Central memory CD8-positive, alpha-beta T cell (primary cell): ENCODE measurements at places on chromosomes 12 and 14.

GRCh38 chr12:105667973-105668743 is 337.7 kb downstream of the C12orf75 start:
- H3K27ac ChIP-seq = no peak overlapping the region
- no peaks in the 10 kb centered on the region for H3K36me3 ChIP-seq
- no peak for DNase-seq
- H3K4me3 ChIP-seq = no peak overlapping the region
- H3K4me1 ChIP-seq = no peaks in the 10 kb centered on the region
- no peaks in the 10 kb centered on the region for H3K27me3 ChIP-seq

GRCh38 chr14:94650806-94651805 is 38.9 kb downstream of the SERPINA3 start:
- no peaks in the 10 kb centered on the region for H3K4me1 ChIP-seq
- DNase-seq = no peak
- no peak overlapping the region for H3K4me3 ChIP-seq
- H3K36me3 ChIP-seq = no peaks in the 10 kb centered on the region
- H3K27me3 ChIP-seq = no peaks in the 10 kb centered on the region
- no peak overlapping the region for H3K27ac ChIP-seq

DNA sequence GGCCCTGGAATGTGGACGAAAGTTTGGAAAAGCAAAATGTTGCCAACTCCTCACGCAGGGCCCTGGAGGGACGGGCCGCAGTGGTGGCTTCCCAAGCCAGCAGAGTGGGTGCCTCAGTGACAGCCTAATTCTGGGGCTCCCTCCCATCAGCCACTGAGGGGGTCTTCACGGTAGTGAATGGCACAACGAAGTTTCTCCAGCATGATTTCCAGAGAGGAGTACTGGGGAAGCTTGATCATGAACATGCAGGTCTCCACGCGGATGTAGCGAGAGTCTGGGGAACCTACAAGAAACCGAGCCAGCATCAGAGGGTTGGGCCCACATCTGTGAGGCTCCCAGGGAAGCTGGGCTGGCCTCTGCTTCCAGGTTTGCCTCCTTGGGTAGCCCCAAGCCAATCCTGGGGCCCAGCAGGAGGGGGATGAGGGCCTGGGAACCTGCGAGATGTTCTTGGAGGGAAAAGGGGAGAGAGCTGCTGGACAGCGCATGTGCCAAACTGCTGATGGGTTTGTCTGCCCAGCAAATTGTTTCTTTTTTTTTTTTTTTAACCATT is 37.0 kb downstream of the TRAFD1 start:
- H3K4me3 ChIP-seq = no peak overlapping the region
- DNase-seq = no peak
- H3K4me1 ChIP-seq = peaks cover 21% of the 10 kb centered on the region
- peaks cover 15% of the 10 kb centered on the region for H3K36me3 ChIP-seq

DNA sequence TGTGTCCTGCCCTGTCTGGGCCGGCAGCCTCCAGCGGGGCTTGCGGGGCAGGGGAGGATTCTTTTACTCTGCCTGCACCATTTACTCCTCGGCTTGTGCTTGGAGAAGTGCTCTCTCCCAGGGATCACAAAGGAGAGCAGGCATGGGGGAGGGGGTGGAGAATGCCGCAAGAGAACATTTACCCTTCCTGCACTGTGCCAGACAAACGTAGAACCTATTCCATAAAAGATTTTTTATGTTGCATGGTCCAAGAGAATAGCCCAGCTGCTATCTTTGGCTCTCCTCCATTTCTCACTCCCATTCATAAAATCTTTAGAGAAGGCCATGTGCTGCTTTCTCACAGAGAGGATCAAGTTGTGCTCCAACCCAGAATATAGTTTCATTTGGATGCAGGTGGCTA is 159.4 kb downstream of the SPTSSA start:
- no peaks in the 10 kb centered on the region for H3K4me1 ChIP-seq
- H3K27ac ChIP-seq = no peak overlapping the region
- peaks cover 21% of the 10 kb centered on the region for H3K27me3 ChIP-seq
- H3K4me3 ChIP-seq = no peak overlapping the region
- H3K36me3 ChIP-seq = peaks cover 1% of the 10 kb centered on the region

DNA sequence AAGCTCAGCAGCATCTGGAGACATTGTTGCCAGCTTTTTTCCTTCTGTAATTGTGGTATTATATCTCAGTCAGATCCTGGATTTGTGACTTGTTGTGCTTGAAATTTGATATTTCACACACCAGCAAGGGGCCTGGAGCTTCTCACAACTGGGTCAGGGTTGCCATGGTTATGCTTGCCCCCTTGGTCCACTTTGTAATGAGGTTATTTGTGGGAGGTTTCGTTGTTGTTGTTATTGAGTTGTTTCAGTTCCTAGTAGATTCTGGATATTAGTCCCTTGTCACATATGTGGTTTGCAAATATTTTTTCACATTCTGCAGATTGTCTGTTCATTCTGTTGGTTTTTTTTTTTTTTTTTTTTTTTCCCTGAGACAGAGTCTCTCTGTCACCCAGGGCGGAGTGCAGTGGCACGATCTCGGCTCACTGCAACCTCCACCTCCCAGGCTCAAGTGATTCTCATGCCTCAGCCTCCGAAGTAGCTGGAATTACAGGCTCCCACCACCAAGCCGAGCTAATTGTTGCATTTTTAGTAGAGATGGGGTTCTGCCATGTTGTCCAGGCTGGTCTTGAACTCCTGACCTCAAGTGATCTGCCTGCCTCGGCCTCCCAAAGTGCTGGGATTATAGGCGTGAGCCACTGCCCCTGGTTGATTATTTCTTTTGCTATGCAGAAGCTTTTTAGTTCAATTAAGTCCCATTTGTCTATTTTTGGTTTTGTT is 80.6 kb upstream of the ETV6 start:
- DNase-seq = no peak
- no peak overlapping the region for H3K4me3 ChIP-seq
- H3K4me1 ChIP-seq = no peaks in the 10 kb centered on the region

DNA sequence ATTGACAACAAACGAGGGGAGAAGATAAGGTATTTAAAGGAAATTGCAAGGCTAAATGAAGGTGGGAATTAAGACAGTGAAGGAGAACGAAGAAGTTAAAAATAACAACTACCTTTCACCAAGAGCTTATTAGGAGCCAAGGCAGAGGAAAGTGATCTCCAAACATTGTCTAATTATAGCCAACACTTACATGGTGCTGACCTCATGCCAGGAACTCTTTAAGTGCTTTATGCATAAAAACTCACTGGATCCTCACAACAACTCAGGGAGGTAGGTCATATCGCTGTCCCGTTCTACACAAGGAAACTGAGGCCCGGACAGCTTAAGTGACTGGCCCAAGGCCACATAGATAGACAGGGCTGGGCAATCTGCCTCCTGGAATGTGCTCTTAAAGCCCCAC is 19.5 kb downstream of the TAMALIN start:
- H3K27me3 ChIP-seq = no peaks in the 10 kb centered on the region
- H3K36me3 ChIP-seq = peaks cover 5% of the 10 kb centered on the region
- no peak overlapping the region for H3K4me3 ChIP-seq
- H3K27ac ChIP-seq = peak overlapping the region; percentile 79
- peaks cover 25% of the 10 kb centered on the region for H3K4me1 ChIP-seq

GRCh38 chr14:92706386-92706785 is 42.0 kb downstream of the LGMN start:
- no peak for DNase-seq
- H3K36me3 ChIP-seq = peaks cover 14% of the 10 kb centered on the region
- H3K4me1 ChIP-seq = no peaks in the 10 kb centered on the region
- H3K4me3 ChIP-seq = no peak overlapping the region
- no peak overlapping the region for H3K27ac ChIP-seq
- H3K27me3 ChIP-seq = peaks cover 62% of the 10 kb centered on the region

DNA sequence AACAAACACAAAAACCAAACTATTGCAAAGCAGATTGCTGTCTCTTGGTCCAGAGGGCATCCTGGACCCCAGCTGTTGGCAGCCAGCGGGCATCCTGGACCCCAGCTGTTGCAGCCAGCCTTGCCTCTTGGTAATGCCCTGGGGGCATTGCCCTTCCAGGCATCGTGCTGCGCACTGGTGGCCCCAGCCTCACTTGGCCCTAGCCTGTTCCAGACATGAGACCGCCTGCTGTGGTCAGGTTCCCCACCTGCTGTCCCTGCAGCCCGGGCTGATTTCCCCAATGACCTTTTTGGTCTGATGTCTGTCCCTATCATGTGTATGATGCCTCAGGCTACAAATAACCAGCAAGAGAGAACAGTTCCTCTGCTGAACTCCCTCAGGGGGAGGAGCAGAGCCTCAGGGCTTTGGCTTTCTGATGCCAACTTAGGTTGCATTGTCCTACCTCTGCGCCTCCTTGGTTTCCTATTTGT is 20.8 kb downstream of the MLXIP start:
- peaks cover 49% of the 10 kb centered on the region for H3K4me1 ChIP-seq
- no peak overlapping the region for H3K4me3 ChIP-seq
- peaks cover 10% of the 10 kb centered on the region for H3K36me3 ChIP-seq
- DNase-seq = no peak
- H3K27me3 ChIP-seq = no peaks in the 10 kb centered on the region
- H3K27ac ChIP-seq = peak overlapping the region; percentile 81

DNA sequence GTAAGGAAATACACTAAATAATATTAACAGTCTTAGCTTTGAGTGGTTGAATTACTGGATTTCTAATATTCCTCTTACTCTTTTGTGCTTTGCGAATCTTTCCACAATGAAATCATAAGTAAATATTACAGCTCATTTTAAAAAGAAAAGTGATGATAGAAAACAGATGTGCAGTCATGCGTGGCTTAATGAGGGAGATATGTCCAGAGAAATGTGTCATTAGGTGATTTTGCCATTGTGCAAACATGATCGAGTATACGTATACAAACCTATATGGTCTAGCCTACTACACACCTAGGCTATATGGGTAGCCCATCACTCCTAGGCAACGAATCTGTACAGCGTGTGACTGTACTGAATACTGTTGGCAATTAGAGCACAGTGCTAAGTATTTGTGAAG is 59.3 kb downstream of the SLC15A5 start:
- no peak for DNase-seq
- no peaks in the 10 kb centered on the region for H3K4me1 ChIP-seq
- H3K27me3 ChIP-seq = no peaks in the 10 kb centered on the region
- no peaks in the 10 kb centered on the region for H3K36me3 ChIP-seq

DNA sequence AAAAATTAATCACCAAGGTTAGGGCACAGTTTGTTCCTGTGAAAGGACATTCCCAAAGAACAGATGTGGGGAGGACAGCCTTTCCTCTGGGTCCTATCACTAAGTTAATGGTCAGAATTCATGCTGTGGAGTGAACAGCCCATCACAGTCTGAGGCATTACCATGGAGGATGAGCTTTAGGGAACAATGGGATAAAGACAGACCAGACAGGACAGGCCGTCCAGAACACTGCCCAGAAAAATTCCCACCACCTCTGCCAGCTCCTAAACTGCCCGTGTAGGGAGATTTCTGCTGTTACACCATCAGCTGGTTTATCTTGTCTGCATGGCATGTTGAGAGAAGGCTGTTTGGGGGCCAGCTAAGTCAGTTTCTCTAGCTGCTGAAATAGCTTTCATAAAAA is 49.6 kb upstream of the IFNG-AS1 start:
- no peak overlapping the region for H3K4me3 ChIP-seq
- peaks cover 5% of the 10 kb centered on the region for H3K4me1 ChIP-seq
- H3K36me3 ChIP-seq = peaks cover 4% of the 10 kb centered on the region
- no peak overlapping the region for H3K27ac ChIP-seq
- DNase-seq = no peak

GRCh38 chr12:101204602-101205304 is 5.3 kb downstream of the SLC5A8 start:
- H3K36me3 ChIP-seq = no peaks in the 10 kb centered on the region
- no peaks in the 10 kb centered on the region for H3K4me1 ChIP-seq
- DNase-seq = no peak
- H3K4me3 ChIP-seq = no peak overlapping the region
- H3K27ac ChIP-seq = no peak overlapping the region

GRCh38 chr12:68359674-68360073 is 27.5 kb upstream of the MDM1 start:
- H3K4me3 ChIP-seq = no peak overlapping the region
- DNase-seq = no peak
- H3K36me3 ChIP-seq = no peaks in the 10 kb centered on the region
- H3K4me1 ChIP-seq = peaks cover 38% of the 10 kb centered on the region
- H3K27ac ChIP-seq = peak overlapping the region; percentile 58

DNA sequence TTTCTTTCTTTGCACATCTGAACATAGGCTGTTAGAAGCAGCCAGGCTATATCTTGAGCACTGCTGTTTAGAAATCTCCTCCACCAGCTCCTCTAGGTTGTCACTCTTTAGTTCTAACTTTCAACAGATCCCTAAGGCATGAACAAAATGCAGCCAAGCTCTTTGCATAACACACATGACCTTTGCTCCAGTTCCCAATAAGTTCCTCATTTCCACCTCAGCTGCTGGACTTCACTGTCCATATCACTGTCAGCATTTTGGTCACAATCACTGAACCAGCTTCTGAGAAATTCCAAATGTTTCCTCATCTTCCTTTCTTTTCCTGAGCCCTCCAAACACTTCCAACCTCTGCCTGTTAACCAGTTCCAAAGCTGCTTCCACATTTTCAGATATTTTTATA is 27.6 kb upstream of the C14orf132 start:
- no peak for DNase-seq
- no peaks in the 10 kb centered on the region for H3K4me1 ChIP-seq
- no peaks in the 10 kb centered on the region for H3K36me3 ChIP-seq
- H3K27ac ChIP-seq = no peak overlapping the region
- no peak overlapping the region for H3K4me3 ChIP-seq
- peaks cover 2% of the 10 kb centered on the region for H3K27me3 ChIP-seq

GRCh38 chr12:108162207-108162606 is 33.1 kb downstream of the WSCD2 start:
- H3K36me3 ChIP-seq = no peaks in the 10 kb centered on the region
- DNase-seq = no peak
- H3K4me3 ChIP-seq = no peak overlapping the region
- H3K27ac ChIP-seq = no peak overlapping the region
- H3K4me1 ChIP-seq = no peaks in the 10 kb centered on the region
- peaks cover 56% of the 10 kb centered on the region for H3K27me3 ChIP-seq

DNA sequence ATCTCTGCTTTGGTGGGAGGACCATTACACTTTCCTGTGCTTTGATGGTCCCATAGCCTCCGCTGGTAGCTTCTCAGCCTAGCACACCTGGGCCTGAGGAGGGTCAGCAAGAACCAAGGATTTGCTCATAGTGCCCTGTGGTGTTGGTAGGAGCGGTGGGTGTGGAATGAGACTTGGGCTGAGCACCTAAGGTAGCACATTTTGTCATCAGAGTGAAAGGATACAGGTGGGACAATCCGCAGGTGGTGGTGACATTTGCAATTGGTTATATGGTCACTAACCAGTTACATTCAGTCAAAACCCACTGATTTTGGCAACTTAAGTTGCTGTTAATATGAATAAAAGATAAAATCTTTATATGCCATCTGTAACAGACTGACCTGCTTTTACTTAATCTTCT is 46.7 kb downstream of the TTC6 start:
- no peak for DNase-seq
- no peaks in the 10 kb centered on the region for H3K27me3 ChIP-seq
- H3K4me3 ChIP-seq = no peak overlapping the region
- H3K4me1 ChIP-seq = no peaks in the 10 kb centered on the region
- H3K36me3 ChIP-seq = no peaks in the 10 kb centered on the region

DNA sequence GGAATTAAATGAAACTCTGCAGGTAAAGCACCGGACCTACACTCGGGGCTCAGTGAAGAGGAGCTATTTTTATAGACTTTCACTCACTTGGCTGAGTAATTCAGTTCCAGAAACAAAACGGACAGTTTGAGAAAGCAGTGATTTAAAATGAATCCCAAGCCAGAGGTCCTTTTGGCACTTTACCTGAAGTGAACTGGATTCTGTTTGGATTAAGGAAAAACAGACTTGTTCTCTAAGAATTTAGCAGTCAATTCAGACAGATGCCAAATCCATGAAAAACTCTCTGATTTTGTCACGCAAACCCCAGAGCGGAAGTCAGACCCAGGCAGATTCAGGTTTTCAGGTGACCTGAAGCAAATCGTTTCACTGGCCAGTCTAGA is 4.9 kb upstream of the VASH1 start:
- no peak overlapping the region for H3K4me3 ChIP-seq
- no peaks in the 10 kb centered on the region for H3K36me3 ChIP-seq
- H3K4me1 ChIP-seq = no peaks in the 10 kb centered on the region
